ENCODE measurements at places on chromosomes 13 and 19.

- no peak for DNase-seq
Observed at GRCh38 chr13:60175571-60175970, 11.8 kb upstream of the DIAPH3 start.

DNA sequence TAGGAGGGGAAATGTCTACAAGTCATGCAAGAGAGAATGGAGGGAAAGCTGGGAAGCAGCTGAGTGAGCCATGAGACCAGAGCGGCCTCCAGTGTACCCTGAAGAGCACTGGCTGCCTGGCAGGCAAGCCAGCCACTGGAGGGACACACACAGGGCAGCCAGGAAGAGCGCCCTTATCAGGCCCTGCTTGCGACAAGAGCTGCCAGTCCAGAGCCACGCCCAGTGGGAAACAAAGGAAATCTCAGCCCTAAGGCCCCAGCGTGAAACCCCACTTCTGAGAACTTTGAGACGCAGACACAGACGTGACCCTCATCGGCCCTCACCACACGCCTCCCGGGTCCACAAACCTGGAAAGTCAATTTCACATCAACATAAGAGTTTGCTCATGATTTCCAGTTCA lies 105.0 kb downstream of the STK24 start:
- no peak for DNase-seq

GRCh38 chr13:32206097-32206740 lies 108.9 kb downstream of the ZAR1L start:
- no peak for DNase-seq

DNA sequence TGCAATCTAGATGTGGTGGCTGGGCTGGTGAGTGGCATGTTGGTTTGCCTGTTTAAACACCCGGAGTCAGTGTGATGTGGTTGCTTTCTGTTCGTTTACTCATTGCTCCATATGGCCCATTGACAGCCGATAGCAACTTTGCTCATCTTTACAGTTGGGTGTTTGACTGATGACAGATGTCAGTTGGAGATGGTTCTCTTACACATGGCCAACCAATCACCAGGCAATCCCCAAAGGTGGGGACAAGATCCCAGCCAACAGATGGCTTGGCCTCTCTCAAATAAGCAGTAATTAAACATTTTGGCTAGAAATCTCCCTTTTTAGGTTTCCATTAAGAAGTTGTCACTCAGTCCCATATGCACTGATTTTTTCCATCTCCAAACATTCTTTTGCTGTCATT lies 497.1 kb upstream of the ARGLU1 start:
- DNase-seq = no peak

GRCh38 chr19:38650911-38651584 lies 3.6 kb downstream of the ACTN4 start:
- DNase-seq = no peak

- no peak for DNase-seq
Observed at GRCh38 chr13:53417601-53418000, 389.0 kb downstream of the OLFM4 start.

Measured in GM19239 (cell line).